ENCODE measurements at places on chromosomes 2 and 18. TPM values are rescaled to one million over a fixed set of nuclear protein-coding genes. Genes with fewer than 3 reads are reported as not detected.

Gene TTN
- 153 TPM for total RNA-seq

- H3K4me1 ChIP-seq = peaks cover 42% of the 10 kb centered on the region
- H3K27me3 ChIP-seq = no peaks in the 10 kb centered on the region
- H3K27ac ChIP-seq = peak overlapping the region; percentile 80
- peaks cover 21% of the 10 kb centered on the region for H3K36me3 ChIP-seq
- DNase-seq = peak; percentile 10
These were observed 47.4 kb downstream of the ARHGAP15 start for GRCh38 chr2:143176606-143177005.

GRCh38 chr2:232779934-232780333, 3.6 kb upstream of the KCNJ13 start:
- no peak overlapping the region for H3K27ac ChIP-seq
- H3K36me3 ChIP-seq = peaks cover 17% of the 10 kb centered on the region
- no peaks in the 10 kb centered on the region for H3K27me3 ChIP-seq
- no peak for DNase-seq

DNA sequence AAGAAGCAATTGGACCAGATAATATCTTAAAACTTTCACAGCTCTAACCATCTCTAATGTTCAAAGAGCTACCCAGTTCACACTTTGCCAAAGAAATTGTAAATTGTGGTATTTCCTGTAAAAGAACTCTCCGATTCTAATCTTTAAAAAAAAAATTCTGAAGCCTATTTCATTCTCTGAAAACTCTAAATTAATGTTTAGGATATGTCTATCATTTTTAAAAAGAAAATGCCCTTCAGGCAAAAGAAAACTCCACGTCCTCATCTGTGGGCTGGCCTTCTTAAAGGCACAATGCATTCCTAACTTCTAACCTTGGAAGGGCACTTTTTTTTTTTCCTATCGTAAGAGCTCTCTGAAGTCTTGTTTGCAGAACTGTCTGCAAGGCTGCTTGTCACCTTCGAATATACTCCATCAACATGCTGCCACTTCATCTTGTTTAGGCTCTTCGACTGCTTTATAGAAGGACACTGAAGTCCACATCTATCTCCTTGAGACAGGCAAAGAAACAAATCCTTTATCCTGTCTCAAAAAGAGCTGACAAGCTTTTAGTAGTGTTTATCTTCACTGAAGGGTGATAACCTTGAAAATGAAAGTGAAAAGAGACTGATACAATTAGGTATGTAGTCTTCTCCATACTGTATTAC, 124.3 kb upstream of the SLC39A10 start:
- peaks cover 60% of the 10 kb centered on the region for H3K4me1 ChIP-seq
- peak; percentile 54 for DNase-seq
- H3K27me3 ChIP-seq = no peaks in the 10 kb centered on the region
- H3K36me3 ChIP-seq = no peaks in the 10 kb centered on the region
- H3K27ac ChIP-seq = peak overlapping the region; percentile 75

DNA sequence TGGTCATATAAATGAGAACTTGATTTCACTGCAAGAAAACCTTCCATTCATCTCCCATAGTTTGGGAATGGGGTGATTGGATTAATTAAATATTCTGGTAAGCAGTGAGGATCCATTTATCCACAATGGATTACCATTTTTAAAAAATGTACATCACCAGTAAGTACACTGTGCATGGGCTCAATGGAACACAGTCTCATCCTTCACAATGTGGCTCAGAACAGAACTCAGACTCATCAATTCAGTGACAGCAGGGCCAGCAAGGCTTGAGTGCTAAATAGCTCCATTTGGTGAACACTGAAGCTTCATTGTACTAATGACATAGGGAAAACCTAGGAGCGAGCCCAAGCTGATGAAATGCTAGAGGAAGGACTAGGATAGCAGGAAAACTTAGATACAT, 223.8 kb downstream of the CMPK2 start:
- H3K27ac ChIP-seq = no peak overlapping the region
- H3K4me1 ChIP-seq = no peaks in the 10 kb centered on the region
- H3K4me3 ChIP-seq = no peak overlapping the region
- no peaks in the 10 kb centered on the region for H3K36me3 ChIP-seq

- H3K27ac ChIP-seq = no peak overlapping the region
- DNase-seq = no peak
- no peaks in the 10 kb centered on the region for H3K27me3 ChIP-seq
These were observed 548.9 kb upstream of the CDH2 start for GRCh38 chr18:28725876-28726275.

DNA sequence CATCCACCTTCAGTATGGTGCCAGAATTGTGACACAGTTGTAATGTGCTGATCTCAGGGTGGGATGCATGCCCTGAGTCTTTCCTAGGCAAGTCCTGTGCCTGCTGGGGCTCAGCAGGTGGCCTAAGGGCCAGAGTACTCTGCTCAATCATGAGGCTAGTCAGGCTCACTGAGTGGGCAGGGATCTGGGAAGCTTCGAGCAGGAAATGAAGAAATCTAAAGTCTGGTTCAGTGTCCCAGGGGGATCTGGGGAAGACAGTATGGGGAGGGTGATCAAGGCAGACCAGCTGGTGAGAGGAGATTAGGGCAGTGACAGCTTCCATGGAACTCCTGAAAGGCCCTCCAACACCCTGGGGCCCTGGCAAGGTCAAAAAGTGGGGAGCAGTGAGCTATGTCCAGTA, 8.9 kb upstream of the ANKRD29 start:
- H3K36me3 ChIP-seq = no peaks in the 10 kb centered on the region
- H3K27ac ChIP-seq = no peak overlapping the region
- no peak for DNase-seq

GRCh38 chr18:59690186-59690982, 6.8 kb downstream of the CCBE1 start:
- no peaks in the 10 kb centered on the region for H3K4me1 ChIP-seq
- no peak for DNase-seq
- H3K27ac ChIP-seq = no peak overlapping the region
- no peaks in the 10 kb centered on the region for H3K36me3 ChIP-seq

- no peaks in the 10 kb centered on the region for H3K36me3 ChIP-seq
- H3K27ac ChIP-seq = no peak overlapping the region
- DNase-seq = no peak
- no peak overlapping the region for H3K4me3 ChIP-seq
- no peaks in the 10 kb centered on the region for H3K27me3 ChIP-seq
- H3K4me1 ChIP-seq = no peaks in the 10 kb centered on the region
These were observed 21.1 kb upstream of the NAPG start for GRCh38 chr18:10504723-10505122.

Gene ATOH8
- not detected for total RNA-seq

- H3K4me3 ChIP-seq = no peak overlapping the region
- H3K27me3 ChIP-seq = no peaks in the 10 kb centered on the region
- no peak for DNase-seq
- peaks cover 5% of the 10 kb centered on the region for H3K36me3 ChIP-seq
- H3K4me1 ChIP-seq = peaks cover 38% of the 10 kb centered on the region
- H3K27ac ChIP-seq = no peak overlapping the region
These were observed 31.3 kb downstream of the HPCAL1 start for GRCh38 chr2:10333966-10334365.

GRCh38 chr2:37975808-37976207, 50.7 kb downstream of the RMDN2 start:
- H3K4me1 ChIP-seq = no peaks in the 10 kb centered on the region
- no peak for DNase-seq
- no peaks in the 10 kb centered on the region for H3K36me3 ChIP-seq
- H3K27me3 ChIP-seq = peaks cover 3% of the 10 kb centered on the region
- H3K4me3 ChIP-seq = no peak overlapping the region

GRCh38 chr18:38900445-38900844, 1334.8 kb upstream of the CELF4 start:
- H3K4me3 ChIP-seq = no peak overlapping the region
- H3K27me3 ChIP-seq = no peaks in the 10 kb centered on the region
- H3K4me1 ChIP-seq = no peaks in the 10 kb centered on the region
- no peaks in the 10 kb centered on the region for H3K36me3 ChIP-seq

GRCh38 chr18:76564117-76564516, 69.1 kb upstream of the ZNF516 start:
- H3K36me3 ChIP-seq = no peaks in the 10 kb centered on the region
- H3K27me3 ChIP-seq = no peaks in the 10 kb centered on the region
- H3K4me1 ChIP-seq = no peaks in the 10 kb centered on the region

Gene PXDN
- 0.79 TPM for total RNA-seq

- H3K4me3 ChIP-seq = no peak overlapping the region
- peaks cover 4% of the 10 kb centered on the region for H3K27me3 ChIP-seq
- no peaks in the 10 kb centered on the region for H3K36me3 ChIP-seq
These were observed 76.5 kb upstream of the EPB41L3 start for GRCh38 chr18:5620289-5620688.

DNA sequence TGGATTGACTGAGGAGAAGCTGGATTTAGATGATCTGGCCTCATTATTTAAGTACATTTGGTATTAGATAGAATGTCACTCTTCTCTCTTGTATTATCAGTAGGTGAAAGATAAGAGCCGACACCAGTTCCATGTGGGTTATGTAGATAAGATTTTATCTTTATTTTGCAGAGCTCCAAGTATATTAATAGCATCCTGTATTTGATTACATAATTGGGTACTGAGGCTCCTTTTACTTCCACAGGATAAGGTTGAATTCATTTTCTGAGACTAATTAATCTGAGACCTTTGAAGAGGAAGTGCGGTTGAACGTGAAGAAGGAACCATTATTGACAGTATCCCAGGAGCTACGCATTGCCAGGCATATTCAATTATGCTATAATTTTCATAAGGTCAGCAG, 32.8 kb upstream of the CD226 start:
- no peaks in the 10 kb centered on the region for H3K4me1 ChIP-seq
- H3K27ac ChIP-seq = no peak overlapping the region
- no peaks in the 10 kb centered on the region for H3K27me3 ChIP-seq
- H3K4me3 ChIP-seq = no peak overlapping the region
- no peak for DNase-seq
- H3K36me3 ChIP-seq = no peaks in the 10 kb centered on the region

Gene NPPC
- not detected for total RNA-seq

GRCh38 chr18:55953326-55953725, 365.3 kb upstream of the TCF4 start:
- no peaks in the 10 kb centered on the region for H3K36me3 ChIP-seq
- H3K4me3 ChIP-seq = no peak overlapping the region
- no peaks in the 10 kb centered on the region for H3K27me3 ChIP-seq
- DNase-seq = no peak
- H3K27ac ChIP-seq = no peak overlapping the region

DNA sequence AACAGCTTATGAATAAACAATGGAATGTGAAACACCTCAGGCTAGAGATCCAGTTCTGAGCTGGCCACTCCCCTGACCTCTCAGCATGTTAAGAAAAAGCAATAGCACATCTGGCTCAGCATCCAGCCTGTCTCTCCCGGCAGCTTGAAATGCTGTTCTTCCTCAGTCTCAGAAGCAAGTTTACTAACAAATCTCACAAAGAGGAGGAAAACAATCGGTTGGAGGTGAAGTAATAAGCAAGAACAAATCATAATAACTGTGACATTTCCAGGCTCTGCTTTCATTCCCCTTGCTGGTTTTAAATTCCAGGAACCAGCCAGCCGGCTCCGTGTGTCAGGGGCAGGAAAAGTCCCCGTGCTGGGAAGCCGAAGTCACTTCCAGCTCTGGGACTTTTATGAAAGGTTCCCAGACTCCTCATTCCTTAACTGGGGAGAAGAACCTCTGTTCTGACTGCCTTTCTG, 133.9 kb upstream of the ARL4C start:
- H3K4me1 ChIP-seq = no peaks in the 10 kb centered on the region
- DNase-seq = no peak
- H3K27me3 ChIP-seq = peaks cover 9% of the 10 kb centered on the region
- H3K36me3 ChIP-seq = no peaks in the 10 kb centered on the region
- H3K27ac ChIP-seq = no peak overlapping the region

- no peak overlapping the region for H3K27ac ChIP-seq
- H3K27me3 ChIP-seq = no peaks in the 10 kb centered on the region
- no peaks in the 10 kb centered on the region for H3K4me1 ChIP-seq
- H3K4me3 ChIP-seq = no peak overlapping the region
- no peak for DNase-seq
- H3K36me3 ChIP-seq = peaks cover 31% of the 10 kb centered on the region
These were observed 22.8 kb downstream of the SLC66A3 start for GRCh38 chr2:11177871-11178690.

DNA sequence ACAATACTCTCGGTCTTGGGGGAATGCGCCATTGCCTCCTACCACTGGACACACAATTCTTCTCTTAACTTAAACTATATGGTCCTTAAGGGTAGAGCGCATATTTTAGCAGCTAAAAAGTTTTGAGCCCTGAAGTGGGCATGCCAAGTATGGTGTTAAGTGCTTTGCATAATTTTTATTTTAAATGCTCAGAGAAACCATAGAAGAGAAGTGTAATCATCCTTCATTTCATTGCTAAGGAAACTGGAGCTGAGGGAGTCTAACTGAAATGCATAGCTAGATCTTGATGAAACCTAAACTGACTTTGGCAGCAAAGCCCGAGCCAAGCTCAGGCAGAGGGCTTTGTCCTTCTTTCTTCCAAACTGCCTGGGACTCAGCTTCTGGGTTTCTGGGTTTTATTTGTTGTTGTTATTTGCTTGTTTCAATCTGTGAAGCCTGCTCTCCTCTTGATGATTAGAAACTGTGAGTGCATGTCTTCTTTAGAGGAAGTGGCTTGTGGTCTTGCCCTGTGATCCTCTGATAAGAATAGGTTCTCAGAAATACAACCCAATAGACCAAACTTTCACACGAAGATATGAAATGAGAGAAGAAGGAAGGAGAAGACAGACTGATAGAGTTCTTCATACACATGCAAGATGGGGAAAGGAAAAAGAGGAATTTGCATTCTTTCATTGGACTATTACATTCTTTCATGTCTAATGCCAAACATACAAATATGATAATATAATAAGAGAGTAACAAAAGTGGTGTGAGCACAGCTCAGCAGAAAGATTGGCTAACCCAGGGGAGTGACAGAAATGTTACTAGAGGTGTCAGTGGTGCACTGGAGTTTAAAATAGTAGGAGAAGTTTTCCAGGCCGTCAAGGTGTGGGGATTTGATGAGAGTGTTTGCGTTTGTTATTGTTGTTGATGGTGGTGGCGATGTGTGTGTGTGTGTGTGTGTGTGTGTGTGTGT, 7.5 kb upstream of the RNF144A start:
- H3K4me1 ChIP-seq = peaks cover 59% of the 10 kb centered on the region
- DNase-seq = peak; percentile 85
- peak overlapping the region; percentile 57 for H3K27ac ChIP-seq
- no peaks in the 10 kb centered on the region for H3K36me3 ChIP-seq
- peaks cover 22% of the 10 kb centered on the region for H3K27me3 ChIP-seq

- H3K4me1 ChIP-seq = no peaks in the 10 kb centered on the region
- H3K27me3 ChIP-seq = no peaks in the 10 kb centered on the region
- H3K36me3 ChIP-seq = no peaks in the 10 kb centered on the region
- H3K4me3 ChIP-seq = no peak overlapping the region
- H3K27ac ChIP-seq = no peak overlapping the region
These were observed 71.3 kb upstream of the PID1 start for GRCh38 chr2:229342376-229342775.

Gene SERPINB12
- not detected for total RNA-seq

All from CD4-positive, CD25-positive, alpha-beta regulatory T cell (primary cell).